NCI-H1930 (cell line): ENCODE measurements at places on chromosomes 5 and 9.

DNA sequence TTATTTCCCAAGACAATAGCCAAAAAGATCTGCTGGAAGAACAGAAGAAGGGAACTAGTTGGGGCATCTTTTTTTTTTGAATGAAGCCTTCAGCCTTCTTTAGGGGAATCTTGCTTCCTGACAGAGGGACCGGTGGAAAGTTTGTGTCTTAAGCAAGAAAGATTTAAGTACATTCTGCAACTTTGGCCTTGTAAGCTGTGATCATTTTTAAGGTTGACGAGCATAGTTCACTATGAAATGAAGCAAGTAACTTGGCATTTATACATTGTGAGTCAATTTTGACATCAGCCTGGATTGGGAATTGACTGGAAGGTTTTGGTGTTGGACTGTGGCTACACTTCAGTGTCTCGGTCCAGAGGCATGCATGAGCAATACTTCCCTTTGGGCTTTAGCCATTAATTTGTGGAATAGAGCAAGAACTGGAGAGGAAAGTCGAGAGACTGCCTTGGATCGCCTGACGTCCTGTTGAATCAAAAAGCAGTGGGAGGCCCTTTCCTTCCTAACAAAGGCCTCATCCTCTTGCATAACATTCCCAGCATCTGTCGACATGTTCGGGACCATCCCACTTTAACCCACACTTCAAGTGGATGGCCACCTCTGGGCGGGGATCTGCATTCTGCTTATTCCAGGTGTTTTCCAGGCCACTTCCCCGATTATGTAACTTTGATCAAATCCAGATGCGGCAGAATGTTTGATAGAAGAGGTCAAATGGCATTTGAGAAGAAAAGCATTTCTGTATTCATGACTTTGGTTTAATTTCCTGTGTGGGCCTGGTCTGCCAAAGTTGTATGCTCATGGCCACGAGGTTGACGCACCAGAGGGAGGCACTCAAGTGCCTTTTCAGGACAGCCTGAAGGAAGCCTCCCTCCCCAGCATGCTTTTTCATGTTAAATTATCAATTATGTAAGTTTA lies 12.5 kb downstream of the ABL1 start:
- no peak for DNase-seq

- no peak for DNase-seq
Measured at GRCh38 chr5:119655061-119655460, 25.7 kb downstream of the FAM170A start.

- no peak for DNase-seq
Measured at GRCh38 chr5:78821536-78822021, 163.5 kb downstream of the ARSB start.

DNA sequence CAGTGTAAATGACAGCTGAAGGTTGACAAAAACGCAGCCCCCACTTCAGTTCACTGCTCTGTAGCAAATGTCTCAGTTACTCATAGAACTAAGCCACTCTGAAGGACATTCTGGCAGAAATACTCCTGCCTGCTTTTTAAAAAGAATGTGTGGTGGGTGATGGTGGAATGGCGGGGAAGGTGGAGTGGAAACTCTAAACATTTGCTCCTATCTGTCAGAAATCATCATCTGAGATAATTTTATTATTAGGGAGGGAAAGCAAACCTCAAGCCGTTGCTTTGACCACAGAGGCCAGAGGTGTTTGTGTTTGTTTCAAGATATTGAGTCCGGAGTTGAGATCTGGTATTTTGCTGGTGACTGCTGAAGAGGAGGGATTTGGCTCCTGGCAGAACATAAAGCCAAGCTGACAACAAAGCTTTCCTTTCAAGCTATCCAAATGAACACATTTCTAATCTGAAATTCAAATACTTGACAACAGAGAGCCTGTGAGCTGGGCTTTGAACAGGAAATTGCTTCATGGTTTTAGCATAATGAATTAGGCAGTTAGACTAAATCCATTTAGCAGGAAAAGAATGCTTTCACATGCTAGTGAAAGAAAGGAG lies 362.7 kb downstream of the CSNK1G3 start:
- DNase-seq, result no peak

DNA sequence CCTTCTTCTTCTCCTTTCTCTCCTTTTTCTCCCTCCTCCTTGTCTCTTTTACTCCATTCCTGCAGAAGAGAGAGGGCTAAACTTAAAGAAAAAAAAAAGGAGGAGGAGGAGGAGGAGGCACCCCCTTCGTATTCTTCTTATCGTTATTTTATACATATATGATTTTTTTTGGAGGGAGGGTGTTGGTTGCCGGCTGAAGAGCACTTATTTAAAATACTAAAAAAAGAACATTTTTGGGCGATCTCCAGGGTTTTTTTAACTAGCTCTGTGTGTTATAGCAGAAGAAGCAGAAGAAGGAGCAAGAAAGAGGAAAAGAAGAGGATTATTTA lies 381 bp downstream of the NR2F1 start:
- no peak for DNase-seq
